Stimulated activated CD8-positive, alpha-beta memory T cell treated with anti-CD3 and anti-CD28 coated beads, Interleukin-12 subunit alpha, Interleukin-12 subunit beta, amount 100 ng/mL, for 4 hours (primary cell): ENCODE measurements at places on chromosomes 7 and 10.

- DNase-seq, result no peak
These were observed 666.1 kb upstream of the FOXK1 start for GRCh38 chr7:4015996-4016395.

DNA sequence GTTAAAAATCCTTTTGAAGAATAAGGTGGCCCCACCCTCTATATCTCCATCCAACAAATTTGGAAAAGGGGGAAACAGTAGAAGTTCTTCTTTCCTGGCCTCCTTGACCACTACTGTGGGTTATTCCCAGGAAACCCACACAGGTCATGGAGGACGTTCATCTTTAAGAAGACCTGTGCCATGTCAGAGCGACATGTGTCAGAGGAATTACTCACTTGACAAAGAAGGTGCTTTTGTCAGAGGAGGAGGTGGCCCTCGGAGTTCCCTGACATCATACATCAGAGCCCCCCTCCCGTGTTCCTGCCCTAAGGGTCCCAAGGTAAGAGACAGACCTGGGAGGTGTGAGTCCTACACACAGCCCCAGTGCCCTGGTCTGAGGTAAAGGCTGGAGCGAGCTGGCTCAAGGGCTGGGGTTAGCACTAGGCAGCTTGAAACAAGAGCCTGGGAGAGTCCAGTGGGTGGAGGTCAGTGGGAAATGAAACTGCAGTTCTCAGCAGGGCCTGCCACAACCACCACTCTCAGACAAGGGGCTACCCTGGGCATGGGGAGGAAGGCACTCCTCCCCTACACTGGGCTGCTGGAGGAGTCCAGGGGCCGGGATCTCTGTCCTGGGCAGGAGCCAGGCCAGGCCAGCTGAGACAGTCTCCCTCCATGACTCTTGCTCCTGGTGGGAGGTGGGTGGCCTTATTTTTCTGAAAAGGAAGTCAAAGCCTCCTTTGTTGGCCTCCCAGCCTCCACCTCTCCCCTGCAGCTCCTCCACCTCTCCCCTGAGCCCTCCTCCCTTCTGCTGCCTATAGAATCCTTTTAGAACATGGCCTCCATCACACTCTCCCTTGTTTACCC, 21.8 kb upstream of the ZMIZ1 start:
- DNase-seq, result no peak

- DNase-seq, result no peak
These were observed 375.8 kb upstream of the NFE2L3 start for GRCh38 chr7:25775999-25776743.

DNA sequence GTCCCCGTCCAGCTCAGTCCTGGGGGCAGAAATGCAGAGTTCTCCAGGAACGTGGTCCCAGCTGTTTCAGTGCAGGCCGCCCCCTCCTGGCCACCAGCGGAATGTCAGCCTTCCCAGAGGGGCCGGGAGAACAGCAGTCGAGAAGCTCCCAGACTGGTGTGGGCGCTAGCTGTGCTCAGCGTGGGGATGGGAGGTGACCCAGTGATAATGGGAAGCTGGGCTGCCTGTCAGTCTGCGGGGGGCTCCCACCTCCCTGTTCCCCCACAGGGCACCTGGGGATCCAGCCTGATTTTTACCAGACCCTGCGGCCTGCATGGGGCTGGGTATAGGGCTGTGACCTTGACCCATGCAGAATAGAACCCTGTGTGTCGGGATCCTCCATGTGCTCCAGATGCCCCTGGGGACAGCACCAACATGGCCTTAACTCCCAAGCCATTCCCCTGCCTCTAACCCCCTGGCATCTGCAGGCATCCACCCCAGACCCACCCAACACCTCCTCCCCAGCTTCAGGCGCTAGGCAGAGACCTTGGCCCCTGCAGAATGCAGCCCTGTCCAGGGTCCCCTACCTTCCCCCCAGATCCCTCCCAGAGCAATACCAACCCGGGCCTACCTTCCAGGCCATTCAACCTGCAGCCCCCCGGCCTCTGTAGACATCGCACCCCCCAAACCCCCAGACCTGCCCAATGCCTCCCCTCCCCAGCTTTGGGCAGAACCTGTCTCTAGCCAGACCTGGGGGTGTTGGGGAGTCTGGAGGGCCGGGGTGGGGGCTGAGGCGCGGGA, 880 bp upstream of the ELN start:
- peak; percentile 36 for DNase-seq

- no peak for DNase-seq
These were observed 16.8 kb downstream of the DMBT1 start for GRCh38 chr10:122577311-122577885.

- no peak for DNase-seq
These were observed 417.1 kb downstream of the TCERG1L start for GRCh38 chr10:130894471-130894870.

- DNase-seq, result peak; percentile 71
These were observed 65.3 kb downstream of the CARD11 start for GRCh38 chr7:2978408-2978807.

GRCh38 chr10:97363071-97363470, 28.5 kb upstream of the FRAT2 start:
- no peak for DNase-seq

- DNase-seq, result no peak
These were observed 24.7 kb upstream of the MACC1 start for GRCh38 chr7:20241911-20242261.

- DNase-seq, result no peak
These were observed 11.6 kb upstream of the CYTH3 start for GRCh38 chr7:6284055-6284400.

DNA sequence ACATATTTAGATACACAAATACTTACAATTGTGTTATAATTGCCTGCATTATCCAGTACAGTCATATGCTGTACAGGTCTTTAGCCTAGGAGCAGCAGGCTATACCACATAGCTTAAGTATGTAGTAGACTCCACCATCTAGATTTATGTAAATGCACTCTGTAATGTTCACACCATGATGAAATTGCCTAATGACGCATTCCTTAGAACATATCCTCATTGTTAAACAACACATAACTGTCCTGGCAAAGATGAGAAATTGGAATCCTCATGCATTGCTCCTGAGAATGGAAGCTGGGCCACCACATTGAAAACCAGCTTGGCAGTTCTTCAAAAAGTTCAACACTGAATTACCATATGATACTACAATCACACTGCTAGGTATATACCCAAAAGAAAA, 1002.8 kb upstream of the CELF2 start:
- no peak for DNase-seq

DNA sequence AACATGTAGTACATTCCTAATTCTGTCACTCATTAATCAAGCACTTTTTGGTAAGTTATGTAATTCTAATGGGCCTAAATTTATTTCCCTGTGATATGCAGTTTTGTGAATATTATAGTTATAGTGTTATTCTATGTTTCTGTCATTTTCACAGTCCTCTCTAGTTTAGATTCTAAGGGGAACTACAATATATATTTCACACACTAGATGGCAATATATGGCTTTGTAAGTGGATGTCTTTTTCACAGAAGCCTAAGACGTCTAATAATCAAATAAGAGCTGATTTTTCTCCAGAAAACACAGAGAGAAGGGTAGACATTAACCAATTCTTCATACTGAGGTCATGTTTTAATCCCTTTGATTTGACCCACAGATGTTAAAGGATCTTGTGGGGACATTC, 18.0 kb downstream of the RNLS start:
- DNase-seq, result no peak

GRCh38 chr10:90112681-90113080, 411.3 kb downstream of the KIF20B start:
- DNase-seq, result no peak

GRCh38 chr7:95550546-95550945, 45.8 kb downstream of the PDK4 start:
- no peak for DNase-seq

DNA sequence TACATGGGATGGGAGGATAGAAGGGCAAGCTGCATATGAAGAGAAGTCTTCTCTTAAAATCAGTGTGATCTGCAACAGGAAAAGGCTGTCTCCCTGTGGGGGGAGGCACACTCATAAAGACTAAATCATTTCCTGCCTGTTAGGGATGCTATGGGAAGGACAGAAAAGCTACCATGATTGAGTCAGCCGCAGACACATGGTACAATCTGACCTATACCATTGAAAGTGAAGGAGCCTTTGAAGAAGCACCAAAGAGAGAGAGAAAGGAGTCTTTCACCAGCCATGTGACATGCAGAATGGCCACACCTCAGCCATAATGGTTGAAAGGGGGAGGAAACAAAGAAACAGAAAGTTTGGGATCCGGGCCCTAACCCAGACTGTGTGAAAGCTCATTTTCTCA, 29.1 kb downstream of the NUDCD3 start:
- no peak for DNase-seq

DNA sequence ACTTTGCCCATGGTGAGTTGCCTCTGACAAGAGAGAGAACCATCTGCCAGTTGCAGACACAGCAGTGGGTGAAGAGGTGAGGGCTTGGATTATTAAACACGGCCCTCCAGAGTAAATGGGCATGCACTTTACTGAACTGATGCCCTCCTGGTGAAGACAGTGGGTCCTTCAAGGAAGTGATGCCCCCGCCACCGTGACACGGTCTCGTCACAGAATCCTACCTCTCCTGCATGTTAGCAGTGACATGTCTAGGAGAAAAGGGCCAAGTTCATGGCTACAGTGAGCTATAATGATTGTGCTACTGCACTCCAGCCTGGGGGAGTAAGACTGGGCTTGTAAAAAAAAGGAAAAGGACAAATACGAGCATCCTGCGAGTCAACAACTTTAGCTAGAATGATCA, 2.4 kb downstream of the BNIP3 start:
- no peak for DNase-seq

- DNase-seq, result no peak
These were observed 90.2 kb downstream of the UBE3C start for GRCh38 chr7:157228864-157229422.

- DNase-seq, result no peak
These were observed 147.0 kb downstream of the C1GALT1 start for GRCh38 chr7:7329326-7329725.

DNA sequence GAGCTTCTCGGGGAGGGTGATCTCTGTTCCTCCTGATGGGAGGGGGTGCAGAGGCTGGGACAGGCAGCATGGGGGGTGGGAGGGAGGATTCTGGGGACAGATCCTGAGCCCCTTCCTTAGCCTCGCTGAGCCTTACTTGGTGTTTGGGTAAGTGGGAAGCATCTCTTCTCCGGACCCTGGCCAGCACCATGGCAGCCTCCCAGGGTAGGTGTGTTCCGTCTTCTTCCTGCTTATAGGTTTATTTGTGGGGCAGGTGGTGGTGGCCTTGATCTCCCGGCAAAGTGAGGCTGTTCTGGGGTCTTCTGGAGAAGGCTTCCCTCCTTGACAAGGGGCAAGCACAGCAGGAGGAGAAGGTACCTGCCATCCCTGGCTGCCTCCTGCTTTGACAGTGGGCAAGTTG, 226.9 kb downstream of the GLRX3 start:
- no peak for DNase-seq

GRCh38 chr7:151468217-151469018, 28.5 kb upstream of the CRYGN start:
- DNase-seq, result no peak

GRCh38 chr10:4865945-4866661, 40.1 kb downstream of the AKR1E2 start:
- DNase-seq, result no peak

DNA sequence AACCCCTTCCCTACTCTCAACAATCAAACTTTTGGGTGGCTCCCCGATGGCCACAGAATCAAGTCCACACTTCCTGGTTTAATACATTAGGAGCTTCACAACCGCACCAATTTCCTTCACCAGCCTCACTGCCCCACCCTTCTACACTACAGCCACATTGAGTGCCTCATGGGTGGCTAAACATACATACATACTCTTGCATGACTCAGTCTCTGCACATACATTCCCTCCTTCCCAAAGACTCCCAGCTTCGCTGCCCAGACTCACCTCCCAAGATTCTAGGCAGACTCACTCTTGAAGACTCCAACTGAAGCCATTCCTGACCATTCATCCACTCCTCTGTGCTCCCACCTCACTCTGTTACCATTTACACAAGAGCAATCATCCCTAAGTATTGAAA, 15.9 kb downstream of the VPS41 start:
- no peak for DNase-seq

DNA sequence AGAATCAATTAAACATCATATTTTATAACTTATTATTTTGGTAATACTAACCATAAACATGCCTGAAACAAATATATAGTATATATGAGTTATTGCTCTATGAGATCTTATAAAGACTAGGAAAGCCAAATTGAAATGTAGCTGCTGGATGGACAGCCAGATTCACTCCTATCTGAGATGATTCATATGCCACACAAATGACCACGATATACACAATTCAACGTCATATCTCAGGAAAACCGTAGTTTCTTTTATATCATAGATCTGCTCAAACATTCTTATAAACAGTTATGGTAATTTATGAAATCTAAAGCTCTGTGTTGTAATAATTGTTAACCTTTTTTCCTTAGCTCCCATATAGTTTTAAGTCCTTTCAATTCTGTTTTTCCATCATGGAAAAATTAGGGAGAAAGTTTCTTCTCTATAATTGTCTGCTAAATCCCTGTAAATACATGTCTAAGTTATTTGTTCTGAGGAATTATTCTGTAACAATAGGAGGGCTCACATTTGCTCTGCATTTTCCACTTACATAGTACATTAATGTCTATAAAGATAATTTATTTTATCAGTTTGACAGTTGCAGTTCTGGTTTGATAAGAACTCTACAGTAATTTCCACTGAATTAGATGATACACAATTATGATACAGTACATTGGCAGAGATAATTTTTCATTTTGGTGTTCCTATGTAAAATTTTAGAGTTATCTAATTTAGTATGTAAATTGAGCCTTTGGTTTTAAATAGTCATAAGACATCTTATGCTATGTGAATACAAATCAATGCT, 42.7 kb downstream of the GNAT3 start:
- no peak for DNase-seq

- DNase-seq, result no peak
These were observed 19.2 kb downstream of the GNA12 start for GRCh38 chr7:2824678-2825461.

GRCh38 chr7:130476297-130477150, 15.4 kb upstream of the MEST start:
- no peak for DNase-seq

GRCh38 chr7:30644286-30644955, 37.8 kb downstream of the CRHR2 start:
- DNase-seq, result no peak

DNA sequence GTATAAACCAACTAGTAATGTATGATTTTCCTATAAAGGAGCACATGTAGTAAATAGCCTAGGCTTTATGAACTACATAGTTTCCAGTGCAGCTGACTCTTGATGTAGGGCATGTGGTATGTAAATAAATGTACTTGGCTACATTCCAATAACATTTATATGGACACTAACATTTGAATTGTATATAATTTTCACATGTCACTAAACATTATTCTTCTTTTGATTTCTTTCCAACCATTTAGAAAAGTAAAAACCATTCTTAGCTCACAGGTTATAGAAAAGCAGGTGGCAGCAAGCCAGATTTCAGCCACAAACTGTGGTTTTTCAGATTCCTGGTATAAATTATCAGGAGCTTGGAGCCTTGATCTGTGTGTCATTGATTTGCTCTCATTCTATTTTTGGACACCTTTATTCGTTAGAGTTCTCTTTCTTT, 1182.0 kb downstream of the CNTNAP2 start:
- DNase-seq, result no peak

DNA sequence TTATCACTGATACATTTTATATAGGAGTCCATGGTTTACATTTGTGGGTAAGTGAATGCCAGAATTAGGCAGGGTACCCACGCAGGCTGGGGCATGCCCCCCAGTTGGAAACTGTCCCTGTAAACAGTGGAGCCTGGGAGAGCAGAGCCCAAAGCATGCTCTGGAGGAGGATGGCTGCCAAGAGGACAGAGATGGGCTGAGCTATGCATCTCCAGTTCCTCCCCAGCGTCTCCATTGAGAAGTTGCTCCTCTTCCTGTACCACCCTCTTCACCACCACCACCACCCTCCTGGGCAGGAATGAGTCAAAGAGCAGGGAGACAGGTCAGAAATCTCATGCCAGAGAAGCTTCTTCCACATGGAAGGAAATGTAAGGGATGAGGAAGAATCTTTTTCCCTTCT, 67.7 kb upstream of the KMT2E start:
- DNase-seq, result no peak
